ENCODE measurements at places on chromosomes 13 and 19.

DNA sequence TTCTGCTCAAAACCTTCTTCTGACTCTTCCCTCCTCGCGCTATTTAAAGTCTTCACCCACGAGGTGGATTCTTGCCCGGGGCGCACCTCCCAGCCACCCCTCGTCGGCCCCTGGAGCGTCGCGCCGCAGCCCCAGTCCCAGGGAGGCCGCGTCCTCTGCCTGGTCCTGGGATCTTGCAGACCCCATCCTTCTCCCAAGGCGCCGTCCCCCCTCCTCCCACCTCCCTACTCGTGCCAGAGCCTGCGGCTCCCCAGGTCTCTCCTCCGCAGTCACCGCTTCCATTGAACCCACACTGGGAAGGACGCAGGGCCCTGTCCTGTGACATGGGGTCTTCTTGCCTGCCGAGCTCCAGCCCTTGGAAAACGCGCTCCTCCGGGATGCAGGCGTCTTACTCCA is 486 bp downstream of the ZNF808 start:
- peak; percentile 22 for DNase-seq

DNA sequence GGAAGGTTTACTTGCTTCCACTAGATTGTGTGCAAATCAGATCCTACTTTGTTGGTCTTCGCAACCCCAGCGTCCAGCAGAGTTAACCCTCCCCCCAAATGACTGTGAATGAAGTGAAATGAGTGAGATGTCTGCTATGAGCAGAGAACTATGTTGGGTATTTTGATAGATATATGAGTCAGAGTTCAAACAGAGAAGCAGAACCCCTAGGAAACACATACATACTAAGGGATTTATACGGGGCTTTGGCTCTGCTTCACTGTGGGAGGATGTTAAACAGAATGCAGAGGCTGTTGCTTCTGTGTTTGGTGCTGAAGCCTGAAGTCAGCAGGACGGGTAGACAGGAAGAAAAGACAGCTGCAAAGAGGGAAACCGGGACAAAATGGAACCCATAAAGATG is 197.0 kb downstream of the MZT1 start:
- no peak for DNase-seq

GRCh38 chr19:281156-281853 is 9.9 kb downstream of the PLPP2 start:
- DNase-seq, result no peak

DNA sequence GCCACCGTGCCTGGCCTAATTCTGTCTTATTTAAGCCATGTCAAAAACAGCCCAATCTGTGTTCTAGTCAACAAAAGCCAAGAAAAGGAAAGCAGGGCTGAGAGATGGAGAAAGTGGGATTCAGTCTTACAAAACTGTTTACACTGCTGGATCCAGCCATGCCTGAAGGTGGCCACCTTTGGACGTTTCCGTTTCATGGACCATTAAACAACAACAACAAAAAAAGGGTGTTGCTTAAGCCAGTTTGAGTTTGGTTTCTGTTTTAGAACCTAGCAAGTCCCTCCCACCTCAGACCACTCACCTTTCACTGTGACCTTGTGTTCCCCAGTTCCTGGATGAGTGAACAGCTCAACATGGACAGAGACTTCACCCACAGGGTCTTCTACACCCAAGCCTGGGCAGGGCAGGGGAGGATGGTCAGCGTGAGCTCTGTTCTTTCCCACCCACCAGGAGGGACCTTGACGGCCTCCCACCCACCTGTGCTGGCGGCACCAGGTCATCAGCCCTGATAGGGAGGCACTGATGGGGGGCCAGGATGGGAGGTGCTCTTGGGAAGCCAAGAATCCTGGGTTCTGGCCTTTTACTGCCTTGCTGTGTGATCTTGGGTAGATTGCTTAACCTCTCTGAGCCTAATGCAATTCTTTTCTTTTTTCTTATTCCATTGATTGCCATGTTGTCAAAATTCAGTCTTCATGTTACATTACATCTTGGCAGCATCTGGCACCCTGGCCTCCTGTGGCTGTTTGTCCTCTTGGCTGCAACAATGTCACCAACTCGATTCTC is 56.2 kb downstream of the COLGALT1 start:
- DNase-seq, result no peak

DNA sequence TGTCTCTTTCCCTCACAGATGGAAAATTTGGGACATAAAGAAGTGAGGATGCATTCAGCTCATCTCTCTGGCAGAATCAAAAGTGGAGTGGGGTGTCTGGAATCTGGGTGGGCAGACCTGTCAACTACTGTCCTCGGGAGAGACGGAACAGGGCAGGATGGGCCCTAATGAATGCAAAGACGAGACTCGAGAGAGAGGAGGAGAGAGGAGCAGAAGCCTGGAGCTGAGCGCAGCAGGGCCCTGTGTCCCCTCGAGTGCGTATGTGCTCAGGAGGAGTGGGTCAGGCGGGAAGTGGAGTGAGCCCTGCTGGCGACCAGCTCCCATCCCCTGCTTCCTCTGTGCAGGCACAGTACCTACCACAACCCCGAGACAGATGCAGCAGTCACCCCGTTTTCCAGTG is 78.9 kb downstream of the TEX29 start:
- no peak for DNase-seq

DNA sequence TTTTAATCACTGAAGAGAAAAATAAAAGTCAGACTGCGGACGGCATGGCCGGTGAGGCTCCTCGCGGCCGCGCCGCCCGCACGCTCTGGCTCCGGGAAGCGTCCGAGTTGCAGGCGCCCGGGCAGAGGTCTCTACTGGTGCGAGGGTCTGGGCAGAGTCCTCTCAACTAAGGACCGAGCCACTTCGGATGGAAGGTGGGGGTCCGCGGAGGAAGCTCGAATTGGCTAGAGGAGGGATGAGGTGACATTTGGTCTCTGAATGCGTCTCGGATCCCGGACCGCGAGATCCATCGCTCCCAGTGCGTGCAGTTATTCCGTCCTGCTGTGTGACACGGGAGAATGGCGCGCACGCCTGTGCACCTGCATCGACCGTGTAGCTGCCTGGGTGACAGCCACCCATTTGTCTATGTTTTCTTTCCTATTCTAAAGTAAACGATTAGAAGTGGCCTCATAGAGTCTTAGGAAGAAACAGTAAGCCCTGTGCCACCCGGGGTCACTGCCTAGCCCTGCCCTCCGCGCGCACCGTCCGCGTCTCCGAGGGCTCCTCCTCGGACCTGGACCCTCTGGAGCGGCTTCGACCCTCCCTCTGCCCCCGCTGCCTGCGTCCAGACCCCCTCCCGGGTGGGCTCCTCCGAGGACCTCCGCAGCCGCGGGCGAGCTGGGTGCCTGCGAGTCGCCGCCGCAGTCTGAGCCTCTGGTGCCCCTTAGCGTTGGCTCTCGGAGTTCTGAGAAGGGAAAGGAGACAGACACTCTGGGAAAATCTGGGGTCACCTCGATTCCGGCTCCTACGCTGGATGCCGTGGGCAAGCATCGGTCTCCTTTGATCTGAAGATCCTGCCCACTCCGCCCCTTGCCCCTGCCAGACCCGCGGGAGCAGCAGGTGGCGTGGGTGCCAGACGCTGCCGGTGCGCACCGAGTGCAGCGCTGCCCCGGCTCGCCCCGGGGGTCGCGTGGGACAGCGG is 347.4 kb downstream of the LIG4 start:
- DNase-seq, result peak; percentile 51

DNA sequence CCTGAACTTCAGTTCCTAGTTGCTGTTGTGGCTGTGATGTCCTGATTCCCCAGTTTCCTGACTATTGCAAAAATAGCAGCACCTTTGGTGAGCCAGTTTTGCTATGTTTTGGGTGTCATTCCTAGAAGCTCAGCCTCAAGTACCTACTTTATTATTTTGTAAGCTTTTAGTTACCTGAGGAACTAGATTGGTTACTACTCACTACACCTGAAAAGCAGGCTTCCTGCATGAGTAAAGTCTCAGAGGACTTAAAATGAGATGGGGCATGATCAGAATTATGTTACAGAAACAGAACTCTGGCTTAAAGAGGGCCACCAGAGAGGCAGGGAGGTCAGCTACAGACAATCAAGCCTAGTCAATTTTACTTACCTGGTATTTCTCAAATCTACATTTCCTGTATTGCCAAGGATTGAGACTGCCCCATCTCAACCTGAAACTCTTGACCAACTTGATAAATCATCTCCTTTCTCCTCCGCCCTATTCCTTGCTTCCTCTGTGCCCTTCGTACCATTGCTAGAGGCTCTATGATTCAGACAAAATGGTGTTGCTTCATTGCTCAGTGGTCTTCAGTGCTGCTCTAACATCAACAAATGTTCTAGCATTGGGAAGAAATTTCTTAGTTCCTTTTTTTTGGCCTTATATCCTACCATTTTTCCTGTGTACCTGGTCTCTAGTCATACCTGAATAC is 58.9 kb downstream of the RAP2A start:
- no peak for DNase-seq

DNA sequence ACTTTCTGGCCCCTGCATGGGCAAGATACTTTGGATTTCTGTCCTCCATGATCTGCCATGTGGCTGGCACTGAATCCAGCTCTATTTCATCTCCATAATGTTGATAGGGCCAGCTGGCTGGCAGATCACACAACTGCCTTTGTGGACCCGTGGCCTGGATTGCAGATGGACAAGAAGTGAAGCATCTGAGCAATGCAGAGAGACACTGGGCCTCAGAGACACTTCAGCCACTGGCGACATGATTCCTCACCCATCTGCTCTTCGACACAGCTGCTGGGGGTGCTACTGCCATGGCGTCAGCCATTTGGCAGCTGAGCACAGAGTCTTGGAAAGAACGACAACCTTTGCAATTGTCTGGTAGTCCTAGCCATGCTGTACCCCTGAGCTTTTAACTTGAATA is 79.5 kb upstream of the MYO16 start:
- DNase-seq, result no peak

- DNase-seq, result no peak
These were observed 640 bp upstream of the ZNF544 start for GRCh38 chr19:58227964-58228584.

Measured in right cardiac atrium (tissue), 5 donors.